ENCODE measurements at places on chromosomes 12 and 14.

DNA sequence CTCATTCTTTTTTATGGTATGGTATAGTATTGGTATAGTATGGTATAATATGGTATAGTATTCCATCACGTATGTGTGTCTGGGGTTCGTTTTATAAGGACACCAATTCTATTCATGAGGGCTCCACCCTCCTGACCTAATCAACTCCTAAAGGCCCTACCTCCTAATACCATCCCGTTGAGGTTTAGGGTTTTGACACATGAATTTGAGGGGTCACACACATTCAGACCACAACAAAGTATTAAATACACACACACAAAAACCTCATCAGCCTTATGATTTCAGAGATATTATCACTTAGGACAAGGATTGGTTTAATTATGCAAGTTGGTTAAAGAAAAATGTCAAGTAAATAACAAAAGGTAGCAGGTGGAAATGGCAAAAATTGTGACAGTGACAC lies 54.1 kb upstream of the CHST11 start:
- DNase-seq, result no peak

DNA sequence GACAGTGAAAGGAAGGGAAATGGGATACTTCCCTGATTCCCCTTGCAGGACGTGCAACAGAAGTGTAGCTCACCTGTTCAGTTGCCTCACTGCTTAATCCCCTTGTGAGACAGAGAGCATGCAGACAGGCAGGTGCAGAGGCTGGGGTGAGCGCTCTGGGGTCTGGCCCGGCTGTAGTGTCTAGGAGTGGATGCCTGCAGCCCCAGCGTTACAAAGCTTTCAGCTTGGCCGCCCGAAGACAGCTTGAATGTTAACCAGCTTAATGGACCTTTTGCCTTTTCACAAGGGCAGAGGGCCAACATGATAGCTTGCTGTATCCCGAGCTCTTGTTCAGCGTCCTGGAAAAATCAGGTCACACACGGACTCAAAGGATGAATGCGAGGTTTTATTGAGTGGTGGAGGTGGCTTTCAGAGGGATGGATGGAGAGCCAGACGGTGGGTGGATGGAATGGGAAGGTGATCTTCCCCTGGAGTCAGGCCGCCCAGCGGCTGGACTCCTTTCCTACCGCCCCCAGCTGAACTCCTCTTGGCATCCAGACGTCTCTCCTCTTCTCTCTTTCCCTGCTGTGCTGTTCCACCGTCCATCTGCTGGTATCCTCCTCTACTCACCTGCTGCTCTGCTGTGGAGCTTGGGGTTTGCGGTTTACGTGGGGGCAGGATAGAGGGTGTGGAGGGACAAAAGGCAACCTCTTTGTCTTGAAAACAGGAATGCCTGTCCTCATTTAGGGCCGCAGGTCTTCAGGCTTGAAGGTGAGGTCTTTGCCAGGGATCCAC lies 86.2 kb upstream of the RESF1 start:
- no peak for DNase-seq

DNA sequence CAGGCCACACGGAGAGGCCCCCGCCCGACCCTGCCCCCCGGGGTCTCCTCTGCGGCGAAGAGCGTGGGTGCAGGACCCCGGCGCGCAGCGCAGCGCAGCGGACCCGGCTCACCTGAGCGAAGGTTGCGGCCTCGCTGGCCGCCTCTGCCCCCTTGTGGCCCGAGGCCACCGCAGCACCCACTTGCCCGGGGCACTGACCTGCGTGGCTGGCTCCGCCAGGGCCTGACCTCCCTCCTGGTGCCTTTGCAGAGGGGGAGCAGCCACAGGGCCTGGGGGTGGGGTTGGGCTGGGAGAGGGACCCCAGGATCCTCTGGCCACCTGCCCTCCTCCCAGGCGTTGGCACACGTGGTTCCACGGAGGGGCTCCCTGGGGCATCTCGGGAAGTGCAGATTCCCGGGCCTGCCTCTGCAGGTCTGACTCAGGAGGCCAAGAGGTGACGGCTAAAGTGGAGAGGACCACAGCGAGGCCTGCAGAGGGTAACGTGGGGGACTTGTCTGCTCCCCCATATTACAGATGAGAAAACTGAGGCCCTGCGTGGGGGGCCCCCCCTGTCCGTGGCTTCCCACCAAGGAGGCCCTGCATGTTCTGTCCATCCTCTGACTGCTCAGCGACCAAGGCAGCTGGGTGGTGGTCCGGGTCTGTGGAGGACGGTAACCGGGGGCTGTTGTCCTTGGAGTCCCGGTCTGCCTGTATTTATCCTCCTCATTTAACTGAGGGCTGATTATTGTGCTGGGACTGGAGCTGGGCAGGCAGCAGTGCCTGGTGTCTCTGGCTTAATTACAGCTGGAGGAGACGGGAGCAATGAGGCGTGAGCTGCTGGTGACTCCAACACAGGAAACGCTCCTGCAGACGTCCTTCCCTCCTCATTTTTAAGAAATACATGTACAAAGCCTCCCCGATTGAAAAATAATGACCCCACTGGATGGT lies 67.9 kb upstream of the BEGAIN start:
- no peak for DNase-seq

- DNase-seq, result no peak
These were observed 26.2 kb upstream of the DYNC1H1 start for GRCh38 chr14:101937926-101938767.

GRCh38 chr14:21902561-21903181 lies 229.1 kb upstream of the OR4E1 start:
- DNase-seq, result no peak

DNA sequence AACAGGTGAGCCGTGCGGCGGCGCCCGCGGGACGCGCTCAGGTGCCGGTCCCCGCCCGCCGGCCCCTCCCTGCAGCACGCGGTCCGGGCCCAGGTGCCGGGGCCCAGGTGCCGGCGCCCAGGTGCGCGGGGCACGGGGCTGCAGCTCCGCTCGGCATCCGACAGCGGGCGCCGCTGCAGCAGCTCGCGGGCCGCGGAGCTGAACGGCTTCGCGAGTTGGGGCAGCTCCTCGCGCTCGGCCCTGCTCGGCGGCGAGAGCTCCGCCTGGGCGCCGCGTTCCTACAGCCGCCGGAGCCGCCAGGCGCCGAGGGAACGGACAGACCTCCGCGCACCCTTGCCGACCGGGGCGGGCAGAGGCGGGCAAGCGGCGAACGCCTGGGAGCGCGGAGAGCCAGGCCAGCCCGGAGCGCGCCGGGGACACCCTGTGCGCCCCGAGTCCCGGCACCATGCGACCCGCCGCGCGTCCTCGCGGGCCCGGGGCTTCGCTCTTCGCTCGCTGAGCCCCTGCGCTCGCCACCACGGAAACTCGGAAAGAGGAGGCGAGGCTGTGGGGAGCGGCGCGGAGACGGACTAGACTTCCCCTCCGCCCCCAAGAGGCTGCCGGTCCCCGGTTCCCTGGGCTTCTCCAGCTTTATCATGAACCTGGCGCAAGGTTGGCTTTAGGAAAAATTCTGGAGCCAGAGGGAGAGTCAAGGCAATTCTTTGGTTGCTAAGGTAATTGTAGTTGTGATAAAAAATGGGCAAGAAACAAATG lies at the start of gene RGS6:
TSS of gene RGS6 (plus strand) at position 201 of the 753 bp plus-strand sequence.
- no peak for DNase-seq

- no peak for DNase-seq
These were observed 29.4 kb upstream of the STAC3 start for GRCh38 chr12:57280211-57281062.

DNA sequence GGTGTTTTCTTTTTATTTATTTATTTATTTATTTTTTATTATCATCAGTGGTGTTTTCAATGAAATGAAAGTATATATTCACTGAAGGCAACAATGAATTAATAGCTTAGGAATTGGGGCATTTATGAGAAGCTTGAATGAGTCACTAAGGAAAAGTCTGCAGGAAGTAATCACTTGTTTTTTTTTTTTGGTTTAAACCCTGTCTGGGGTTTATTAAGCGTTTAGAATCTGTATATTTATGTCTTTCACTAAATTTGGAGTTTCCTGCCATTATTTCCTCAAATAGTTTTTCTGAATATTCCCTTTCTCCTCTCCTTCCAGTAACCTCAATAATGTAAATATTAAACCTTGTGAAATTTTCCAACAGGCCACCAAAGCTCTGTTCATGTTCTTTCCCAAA lies 85.5 kb downstream of the TESC start:
- no peak for DNase-seq

DNA sequence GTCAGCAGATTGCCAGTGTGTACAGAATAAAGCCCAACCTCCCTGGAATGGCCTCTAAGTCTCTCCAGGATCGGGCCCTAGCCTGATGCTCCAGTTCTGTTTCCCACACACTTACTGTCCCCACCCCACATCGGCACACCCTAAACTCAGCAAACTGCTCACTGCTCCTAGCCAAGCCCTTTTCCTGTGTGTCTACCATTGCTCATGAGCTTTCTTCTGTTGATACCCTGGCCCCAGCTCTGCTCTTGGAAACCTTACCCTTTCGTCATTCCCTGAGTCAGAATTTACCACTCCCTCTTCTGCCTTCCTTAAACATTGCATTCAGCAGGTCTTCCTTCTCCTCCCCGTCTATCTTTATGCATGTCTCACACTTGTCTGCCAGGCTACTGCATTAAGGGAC lies 158.9 kb downstream of the TMX1 start:
- DNase-seq, result no peak

- no peak for DNase-seq
These were observed 129.9 kb upstream of the TMEM260 start for GRCh38 chr14:56449670-56450213.

DNA sequence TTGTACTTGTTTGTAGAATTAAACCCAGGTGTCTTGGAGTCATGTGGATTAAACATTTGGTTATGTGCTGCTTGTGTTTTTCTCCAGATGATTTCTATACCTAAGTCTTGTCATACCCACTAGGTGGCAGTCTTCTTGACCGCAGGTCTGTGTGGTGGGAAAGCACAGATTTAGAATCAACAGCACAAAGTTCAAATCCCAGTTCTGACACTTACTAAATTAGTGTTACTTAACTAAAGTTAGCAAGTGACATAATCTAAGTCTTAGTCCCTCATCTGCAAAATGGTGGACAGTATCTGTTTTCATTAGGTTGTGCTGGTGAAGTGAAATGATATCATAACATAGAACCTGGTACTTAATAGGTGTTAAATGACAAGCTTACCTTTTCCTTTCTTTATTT lies 151.0 kb upstream of the ARHGAP5 start:
- DNase-seq, result no peak

- no peak for DNase-seq
These were observed 772.9 kb downstream of the MED13L start for GRCh38 chr12:115504306-115505290.

DNA sequence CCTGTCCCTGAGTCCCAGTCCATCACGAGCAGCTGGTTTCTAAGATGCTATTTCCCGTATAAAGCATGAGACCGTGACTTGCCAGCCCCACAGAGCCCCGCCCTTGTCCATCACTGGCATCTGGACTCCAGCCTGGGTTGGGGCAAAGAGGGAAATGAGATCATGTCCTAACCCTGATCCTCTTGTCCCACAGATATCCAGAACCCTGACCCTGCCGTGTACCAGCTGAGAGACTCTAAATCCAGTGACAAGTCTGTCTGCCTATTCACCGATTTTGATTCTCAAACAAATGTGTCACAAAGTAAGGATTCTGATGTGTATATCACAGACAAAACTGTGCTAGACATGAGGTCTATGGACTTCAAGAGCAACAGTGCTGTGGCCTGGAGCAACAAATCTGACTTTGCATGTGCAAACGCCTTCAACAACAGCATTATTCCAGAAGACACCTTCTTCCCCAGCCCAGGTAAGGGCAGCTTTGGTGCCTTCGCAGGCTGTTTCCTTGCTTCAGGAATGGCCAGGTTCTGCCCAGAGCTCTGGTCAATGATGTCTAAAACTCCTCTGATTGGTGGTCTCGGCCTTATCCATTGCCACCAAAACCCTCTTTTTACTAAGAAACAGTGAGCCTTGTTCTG lies 41.6 kb downstream of the DAD1 start:
- DNase-seq, result no peak

DNA sequence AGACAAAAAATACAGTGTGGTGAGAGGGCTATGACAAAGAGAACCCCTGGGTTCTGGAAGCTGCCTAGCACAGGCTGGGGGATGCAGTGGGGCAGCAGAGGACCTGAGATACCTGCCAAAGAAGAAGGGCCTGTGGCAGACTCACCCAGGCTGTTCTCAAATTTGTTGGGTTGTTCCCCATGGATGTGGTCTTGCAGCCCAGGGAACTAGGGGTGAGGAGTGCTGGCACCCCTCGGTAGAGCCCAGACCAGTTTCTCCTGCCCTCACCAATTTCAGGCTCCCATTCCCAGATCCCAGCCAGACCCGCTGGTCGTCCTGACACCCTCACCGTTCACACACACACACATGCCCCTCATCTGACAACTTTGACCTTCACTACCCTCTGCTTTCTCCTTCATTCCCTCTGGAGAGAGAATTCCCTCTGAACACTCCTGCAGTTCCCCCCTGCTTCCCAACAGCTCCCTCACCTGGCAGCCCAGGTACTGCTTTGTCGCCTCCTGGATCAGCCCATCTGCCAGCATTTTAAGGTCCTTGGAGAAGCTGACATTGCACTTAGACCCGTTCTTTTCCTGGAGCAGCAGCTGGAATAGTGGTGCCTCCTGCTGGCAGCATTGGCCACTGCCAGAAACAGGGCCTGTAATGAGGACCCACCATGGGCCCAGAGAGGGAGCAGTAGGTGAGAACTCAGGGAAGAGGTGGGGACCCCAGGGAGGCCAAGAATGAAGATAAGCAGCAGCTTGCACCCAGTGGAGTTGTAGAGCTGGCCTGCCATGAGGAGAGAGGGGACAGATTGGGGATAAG lies 5.9 kb upstream of the GDF11 start:
- DNase-seq, result no peak

GRCh38 chr12:108862588-108862959 lies 5.2 kb upstream of the SSH1 start:
- no peak for DNase-seq

DNA sequence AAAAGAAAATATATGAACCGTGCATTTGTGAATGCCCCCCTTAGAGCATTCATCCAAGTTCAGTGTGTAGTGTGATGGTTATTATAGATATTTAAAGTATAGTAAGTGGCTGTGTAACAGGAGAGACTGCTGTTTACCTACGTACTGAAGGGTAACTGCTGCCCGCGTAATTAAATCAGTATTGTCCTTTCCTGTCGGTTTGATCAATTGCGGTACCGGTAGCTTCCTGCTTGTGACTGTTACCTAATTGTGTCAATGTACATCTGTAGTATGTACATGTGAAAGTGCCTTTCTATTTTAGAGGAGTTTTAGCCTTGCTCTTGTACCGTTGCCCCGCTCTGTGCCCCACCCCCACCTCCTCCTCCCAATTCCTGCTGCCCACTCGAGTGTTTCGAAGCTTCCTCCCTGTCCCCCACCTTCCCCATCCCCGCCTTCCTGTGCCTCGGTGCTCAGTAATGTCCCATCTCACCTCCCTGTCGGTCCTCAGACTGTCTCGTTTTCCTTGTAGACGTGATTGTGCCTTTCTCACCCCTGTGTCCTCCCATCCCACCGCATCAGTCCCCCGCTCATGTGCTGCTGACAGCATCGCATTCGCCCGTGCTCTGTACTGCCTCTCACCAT lies 75.0 kb downstream of the KICS2 start:
- DNase-seq, result no peak

DNA sequence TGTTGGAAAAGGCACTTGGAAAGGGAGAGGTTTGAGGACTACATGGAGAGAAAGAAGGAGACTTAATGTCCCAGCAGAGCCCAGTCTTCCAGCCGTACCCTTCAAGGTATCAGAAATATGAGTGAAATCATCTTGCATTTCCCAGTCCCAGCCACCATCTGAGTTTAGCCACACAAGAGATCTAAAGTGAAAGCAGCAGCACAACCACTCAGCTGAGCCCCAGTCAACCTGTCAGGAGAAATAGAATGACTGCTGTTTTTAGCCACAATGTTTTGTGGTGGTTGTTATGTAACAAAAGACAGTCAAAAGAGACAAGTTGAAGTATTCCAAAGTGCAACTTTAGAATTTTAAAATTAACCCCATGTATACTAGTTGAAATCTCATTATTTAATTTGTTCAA lies 28.0 kb downstream of the DERA start:
- no peak for DNase-seq

All from NCI-H1048 (cell line).